Stimulated activated CD8-positive, alpha-beta memory T cell treated with anti-CD3 and anti-CD28 coated beads, Interleukin-7, amount 100 ng/mL, for 24 hours (primary cell): ENCODE measurements at places on chromosomes 6 and 20.

DNA sequence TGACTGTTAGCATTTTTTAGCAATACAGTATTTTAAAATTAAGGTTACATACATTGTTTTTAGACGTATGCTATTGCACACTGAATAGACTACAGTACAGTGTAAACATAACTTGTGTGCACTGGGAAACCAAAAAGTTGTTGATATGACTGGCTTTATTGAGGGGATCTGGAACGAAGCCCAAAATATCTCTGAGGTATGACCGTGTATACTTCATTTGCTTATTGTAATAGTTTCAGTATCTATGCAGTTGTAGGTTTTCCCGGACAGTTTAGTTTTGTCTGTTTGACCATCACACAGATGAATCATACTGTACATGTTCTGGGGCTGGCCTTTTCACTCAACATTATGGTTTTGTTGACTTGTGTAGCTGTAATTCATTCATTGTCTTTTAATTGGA lies 6.9 kb upstream of the ZBTB12 start:
- DNase-seq: no peak

- DNase-seq: no peak
Measured at GRCh38 chr6:12585497-12585958, 131.0 kb upstream of the PHACTR1 start.

- DNase-seq: no peak
Measured at GRCh38 chr6:32177183-32177787, 920 bp upstream of the RNF5 start.

GRCh38 chr6:128412680-128413079 lies 107.7 kb downstream of the PTPRK start:
- DNase-seq: no peak

DNA sequence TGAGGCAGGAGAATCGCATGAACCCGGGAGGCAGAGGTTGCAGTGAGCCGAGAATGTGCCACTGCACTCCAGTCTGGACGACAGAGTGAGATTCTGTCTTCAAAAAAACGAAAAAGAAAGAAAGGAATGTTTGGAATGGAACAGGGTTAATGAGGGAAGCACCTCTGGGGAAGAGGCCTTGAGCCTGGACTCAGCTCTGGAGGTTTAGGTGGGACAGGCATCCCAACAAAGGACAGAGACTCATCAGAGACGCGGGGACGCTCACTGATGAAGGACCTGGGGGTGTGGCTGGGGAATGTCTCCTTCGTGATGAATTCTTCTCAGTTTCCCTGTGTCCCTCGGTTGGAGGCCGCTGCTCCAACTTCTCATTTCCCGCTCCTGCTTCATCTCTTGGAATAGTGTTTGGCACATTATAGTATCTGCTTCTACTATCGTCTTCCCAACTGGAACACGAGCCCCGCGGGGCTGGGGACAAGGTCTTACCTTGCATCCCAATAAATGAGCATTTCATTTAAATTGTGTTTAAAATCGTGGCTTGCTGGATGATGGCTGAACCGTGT lies 27.6 kb downstream of the KIF25 start:
- DNase-seq: no peak

DNA sequence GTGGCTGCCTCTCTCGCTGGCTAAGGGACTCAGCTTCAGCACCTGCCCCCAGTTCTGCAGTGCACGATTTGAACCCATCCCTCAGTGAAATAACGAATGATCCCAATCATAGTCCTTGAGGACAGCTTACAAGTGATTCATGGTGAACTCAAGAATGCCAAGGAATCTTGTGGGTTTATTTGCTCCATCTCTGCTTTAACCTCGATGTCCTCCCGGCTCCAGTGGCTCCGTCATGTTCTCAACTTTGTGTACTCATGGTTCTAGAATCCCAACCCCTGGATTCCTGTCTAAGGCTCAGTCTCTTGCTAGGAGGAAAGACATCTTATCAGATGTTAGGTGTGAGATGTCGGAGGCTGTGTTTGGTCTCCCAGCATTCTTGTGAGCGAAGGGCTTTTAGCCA lies 29.0 kb upstream of the GTSF1L start:
- no peak for DNase-seq

DNA sequence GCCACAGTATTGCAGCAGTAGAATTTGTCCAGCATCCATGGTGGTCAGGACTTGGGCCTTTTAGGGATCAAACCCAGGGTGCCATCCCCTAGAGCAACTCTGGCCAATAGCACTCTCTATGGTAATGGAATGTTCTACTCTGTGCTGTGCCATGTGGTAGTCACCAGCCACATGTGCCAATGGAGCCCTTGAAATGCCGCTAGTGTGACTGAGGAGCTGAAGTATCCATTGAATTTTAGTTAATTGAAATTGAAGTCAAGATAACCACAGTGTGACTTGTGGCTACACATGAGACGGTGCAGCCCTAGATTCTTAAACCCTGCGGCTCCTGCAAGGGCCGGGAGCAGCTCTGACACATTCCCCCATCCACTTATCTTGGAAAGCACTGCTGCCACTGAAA lies 54.6 kb downstream of the SLC2A10 start:
- no peak for DNase-seq

DNA sequence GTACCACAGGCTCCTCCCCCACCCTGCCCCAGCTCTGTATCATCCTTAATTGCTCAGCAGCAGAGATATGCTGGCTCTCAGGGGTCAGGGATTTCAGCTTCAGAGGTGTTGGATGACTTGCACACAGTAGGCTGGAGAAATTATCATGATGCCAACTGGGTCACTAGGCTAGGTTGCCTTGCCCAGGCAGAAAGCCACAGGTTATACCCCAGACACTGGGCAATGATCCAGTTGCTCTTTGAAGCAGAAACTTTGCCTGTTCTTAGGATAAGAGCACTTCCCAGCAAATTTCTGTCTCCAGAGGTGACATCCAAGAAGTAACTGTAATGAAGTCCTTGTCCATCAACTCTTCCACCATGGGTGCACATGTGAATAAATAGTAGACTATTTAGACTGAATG lies 38.3 kb upstream of the SCML4 start:
- no peak for DNase-seq

- DNase-seq: no peak
Measured at GRCh38 chr20:63062188-63063140, 55.7 kb upstream of the BHLHE23 start.

DNA sequence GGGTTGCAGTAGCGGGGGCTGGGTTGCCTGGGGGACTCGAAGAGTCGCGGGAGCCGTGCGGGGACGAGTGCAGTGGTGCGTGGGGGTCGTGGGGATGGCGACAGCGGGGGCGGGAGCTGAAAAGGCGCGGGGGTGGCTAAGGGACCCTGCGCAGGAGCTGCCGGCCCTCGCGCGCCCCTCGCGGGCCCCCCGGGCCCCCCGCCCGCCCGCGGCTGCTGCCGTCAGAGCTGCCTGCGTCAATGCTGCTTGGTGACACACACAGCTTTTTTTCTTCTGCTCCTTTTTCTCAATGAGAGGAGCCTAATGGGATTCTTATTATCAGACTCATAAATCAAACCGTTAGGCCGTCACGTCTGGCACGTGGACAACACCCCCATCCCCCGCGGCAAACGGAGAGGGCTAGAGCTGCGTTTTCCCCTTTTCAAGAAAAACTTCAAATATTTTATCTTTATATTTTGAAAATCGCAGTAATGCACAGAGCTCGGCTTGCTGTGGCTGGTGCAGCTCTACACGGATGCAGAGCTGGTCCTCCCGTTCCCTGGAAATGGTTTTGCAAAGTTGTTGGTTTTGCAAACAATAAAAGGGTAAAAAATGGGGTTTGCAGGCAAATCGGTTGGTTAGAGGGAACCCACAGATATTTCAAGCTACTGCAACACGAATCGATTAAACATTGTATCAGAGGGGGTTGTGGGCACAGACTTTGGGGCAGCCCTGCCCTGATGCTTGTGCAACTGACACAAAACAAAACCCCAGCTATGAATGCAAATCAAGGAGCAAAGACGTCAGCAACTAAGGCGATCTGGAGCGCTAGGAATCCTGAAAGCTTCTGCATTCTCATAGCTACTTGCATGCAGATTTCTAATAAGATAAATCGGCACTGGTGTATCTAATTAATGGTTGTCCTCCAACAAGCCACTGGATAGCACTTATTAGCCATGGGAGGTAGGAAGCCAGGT lies 161.4 kb downstream of the TBXT start:
- no peak for DNase-seq

DNA sequence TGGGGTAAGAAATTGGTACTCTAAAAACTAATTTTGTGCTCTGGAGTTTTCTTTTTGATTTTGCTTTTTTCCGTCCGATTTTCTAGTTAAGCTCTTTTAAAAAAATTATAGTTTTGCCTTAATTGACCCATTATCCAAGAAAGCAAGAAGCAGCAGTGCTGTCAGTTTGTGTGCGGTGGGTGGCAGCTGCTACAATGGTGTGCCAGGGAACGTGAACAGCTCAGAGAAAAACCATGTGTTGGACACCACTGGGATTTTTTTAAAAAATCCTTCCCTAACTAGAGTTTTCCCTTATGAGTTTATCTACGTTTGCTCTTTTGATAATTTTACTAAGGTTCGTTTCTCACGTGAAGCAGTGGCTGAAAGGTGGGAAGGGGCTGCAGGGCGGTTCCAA lies 8.0 kb downstream of the MAP3K5 start:
- no peak for DNase-seq

GRCh38 chr6:63114610-63115211 lies 96.6 kb upstream of the FKBP1C start:
- no peak for DNase-seq

- no peak for DNase-seq
Measured at GRCh38 chr6:144364782-144365181, 79.6 kb downstream of the UTRN start.

DNA sequence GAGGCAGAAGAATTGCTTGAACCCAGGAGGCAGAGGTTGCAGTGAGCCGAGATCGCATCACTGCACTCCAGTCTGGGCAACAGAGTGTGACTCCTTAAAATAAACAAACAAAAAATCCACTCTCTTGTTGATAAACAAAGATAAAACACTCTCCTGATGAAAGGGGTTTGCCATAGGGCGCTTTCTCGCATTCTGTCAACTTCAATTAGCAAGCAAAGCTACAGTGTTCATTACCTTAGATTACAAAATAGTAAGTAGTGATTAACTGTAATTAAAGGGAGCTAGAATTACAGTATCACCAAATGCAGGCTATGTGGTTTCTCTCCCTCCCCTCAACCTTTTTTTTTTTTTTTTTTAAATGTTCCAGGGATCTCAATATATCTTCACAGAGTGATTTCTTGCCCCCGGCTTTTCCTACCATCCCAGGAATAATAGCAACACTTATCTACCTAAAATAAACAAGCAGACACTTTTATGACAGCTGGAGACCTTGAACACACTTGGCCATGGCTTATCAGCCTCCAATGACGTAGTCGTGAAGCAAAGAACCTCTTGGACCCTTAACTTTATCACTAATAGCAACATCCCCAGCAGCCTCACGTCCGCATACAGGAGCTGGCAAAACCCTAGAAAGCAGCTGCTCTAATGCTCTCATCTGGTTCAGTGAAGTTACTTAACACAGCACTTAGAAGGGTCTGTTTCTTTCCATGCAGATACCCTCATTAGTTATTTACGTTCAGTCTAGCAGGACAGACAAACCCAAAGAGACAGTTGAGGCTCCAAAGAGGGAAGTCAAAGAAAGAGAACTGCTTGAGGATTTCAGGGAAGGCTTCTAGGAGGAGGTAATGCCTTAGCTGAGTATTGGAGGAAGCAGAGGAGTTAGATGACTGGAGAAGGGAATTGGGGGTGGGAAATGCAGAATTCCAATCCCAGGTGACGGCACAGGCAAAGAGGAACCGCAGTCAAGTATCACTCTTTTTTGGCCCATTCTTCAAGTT lies 37.9 kb upstream of the NEDD9 start:
- no peak for DNase-seq

DNA sequence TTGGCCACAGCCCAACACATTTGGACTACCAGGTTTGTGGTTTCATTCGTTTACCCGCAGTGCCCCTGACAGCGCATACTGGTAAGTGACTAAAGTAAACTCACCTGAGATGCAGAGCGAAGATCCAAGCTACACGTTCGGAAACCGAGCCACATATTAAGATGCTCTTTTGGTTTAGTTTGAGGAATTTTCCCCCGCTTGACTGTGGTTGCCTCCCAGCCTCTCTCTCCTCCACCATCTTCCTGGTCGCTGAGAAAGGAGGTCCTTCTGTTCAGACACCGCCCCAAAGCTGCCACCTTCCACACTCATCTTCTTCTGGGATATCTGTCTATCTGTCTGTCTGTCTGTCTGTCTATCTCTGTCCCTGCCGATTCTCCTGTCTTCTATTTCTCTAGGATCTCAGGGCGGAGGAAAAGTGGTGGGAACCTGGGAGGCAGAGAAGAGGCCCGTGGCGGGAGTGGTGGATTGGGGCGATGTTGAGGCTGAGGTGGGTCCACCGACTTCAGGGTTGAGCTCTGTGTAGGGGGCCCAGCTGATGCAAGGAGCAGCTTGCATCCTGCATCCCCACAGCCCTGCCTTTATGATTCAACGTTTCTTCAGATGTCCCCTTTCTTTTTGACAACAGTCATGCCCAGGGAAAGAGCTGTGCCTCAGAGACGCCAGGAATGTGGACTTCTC lies 196.9 kb upstream of the ZNF184 start:
- DNase-seq: no peak

GRCh38 chr6:158476389-158476788 lies 83.5 kb upstream of the TMEM181 start:
- no peak for DNase-seq

- no peak for DNase-seq
Measured at GRCh38 chr6:80196906-80197305, 90.4 kb downstream of the BCKDHB start.

DNA sequence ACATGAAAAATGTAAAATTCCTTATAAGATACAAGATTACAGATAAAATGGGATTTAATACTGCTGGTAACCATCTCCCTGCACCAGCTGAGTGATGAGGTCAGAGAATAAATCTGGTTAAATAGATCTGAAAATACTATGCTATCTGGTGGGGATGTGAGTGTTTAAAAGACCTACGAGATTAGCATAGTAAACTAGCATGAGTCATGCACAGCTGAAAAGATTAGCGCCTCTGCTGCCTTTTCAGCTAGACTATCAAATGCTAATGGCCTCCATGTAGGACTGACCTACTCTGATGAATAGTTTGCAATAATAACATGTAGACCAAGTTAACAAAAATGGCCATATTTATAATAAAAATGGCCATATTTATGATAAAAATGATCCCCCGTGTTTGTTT lies 553.3 kb downstream of the C6orf118 start:
- no peak for DNase-seq

GRCh38 chr6:63425493-63425892 lies 105.7 kb upstream of the LGSN start:
- no peak for DNase-seq

DNA sequence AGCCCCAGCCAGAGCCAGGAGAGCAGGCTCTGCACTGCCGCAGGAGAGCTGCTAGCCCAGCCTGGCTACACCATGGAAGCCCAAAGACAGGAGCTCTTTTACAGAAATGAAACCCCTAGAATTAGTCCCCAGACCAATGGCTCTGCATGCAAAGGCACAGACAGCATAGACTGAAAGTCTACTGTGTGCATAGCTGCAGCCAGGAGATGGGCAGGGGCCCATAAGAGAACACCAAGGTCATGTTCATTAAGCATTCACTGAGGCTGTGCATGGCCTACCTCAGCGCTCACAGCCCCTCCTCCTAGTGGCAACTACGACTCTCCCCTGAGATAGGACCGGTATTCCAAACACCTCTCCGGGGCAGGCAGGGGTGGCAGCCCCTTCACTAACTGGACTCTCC lies 34.9 kb downstream of the SNX5 start:
- no peak for DNase-seq
